ENCODE measurements at places on chromosomes 2 and 18.
A peak's percentile ranks its signal among the peaks of the same experiment; 100 is the strongest.

DNA sequence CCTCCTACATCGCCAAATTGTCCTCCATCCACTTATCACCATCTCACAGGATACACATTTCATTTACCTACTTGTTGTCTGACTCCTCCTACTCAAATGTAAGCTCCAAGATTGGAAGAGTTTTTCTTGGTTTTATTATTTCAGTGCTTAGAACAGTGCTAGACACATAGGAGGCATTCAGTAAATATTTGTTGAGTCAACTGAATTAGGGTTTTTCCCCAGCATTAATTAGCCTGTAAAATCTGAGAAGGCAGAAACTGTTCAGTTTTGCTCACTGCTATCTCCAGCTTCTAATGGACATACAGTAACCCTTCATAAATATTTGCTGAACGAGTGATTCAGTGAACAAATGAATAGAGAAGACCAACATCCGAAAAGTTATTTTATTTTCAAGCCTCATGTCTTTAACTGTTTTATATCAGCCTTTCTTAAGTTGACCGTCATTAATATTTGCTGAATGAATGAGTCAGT lies 800 bp downstream of the TTC21B start:
- no peak for DNase-seq

- DNase-seq = no peak
Observed at GRCh38 chr2:174873471-174873870, 109.2 kb upstream of the CHRNA1 start.

DNA sequence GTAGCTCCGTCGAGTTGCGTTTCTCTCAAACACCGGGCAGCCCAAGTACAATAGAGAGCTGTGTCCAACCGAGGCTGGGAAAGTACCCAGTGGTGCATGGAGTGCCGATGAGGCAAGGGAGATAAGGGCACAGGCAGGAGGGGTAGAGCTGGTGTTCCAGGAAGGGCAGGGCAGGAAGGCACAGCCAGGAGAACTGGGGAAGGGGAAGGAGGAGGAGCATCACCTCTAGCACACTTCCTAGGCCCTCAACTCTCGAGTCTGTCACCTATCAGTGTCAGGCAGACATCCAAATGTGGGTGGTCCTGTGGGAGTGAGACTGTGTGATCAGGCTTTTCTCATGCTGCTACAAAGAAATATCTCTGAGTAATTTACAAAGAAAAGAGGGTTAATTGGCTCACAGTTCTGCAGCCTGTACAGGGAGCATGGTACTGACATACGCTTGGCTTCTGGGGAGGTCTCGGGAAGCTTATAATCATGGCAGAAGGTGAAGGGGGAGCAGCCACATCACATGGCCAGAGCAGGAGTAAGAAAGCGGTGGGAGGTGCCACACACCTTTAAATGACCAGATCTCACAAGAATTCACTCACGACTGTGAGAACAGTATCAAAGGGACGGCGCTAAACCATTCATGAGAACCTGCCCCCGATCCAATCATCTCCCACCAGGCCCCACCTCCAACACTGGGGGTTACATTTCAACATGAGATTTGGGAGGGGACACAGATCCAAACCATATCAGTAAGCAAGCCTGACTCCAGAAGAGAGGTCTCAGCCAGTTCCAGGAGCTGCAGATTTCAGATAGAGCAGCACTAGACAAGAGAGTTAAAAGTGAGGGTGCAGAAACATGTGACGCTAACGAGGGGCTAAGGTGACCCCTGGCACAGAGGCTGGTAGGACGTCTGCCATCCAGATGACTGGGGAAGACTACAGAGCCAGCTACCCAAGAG lies 75.7 kb downstream of the MBOAT2 start:
- no peak for DNase-seq

DNA sequence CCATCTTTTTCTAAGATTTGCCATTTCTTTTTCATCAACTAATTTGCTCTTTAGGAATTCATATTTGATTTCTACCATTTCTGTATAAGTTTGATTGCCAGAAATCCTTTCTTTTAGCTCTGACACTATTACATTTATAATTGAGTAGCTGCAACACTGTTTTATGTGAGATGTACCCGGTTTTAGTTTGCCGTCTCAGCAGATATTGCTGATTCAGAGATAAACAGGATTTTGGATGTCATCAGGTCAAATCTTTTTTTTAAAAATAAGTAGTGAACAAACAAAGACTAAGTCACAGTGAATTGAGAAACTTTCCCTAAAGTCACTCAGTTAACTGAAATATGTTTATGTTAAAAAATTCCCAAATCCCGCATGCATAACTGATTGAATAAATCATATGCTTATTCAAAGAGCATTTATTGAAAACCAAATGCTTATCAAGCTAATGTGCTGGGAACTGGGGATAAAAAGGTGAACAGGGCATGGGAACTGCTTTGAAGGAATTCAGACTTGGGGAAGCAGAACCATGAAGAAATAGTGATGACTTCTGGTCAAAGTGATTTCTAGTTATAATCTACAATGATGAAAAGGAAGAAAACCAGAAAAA lies 19.5 kb upstream of the CCDC102B start:
- no peak for DNase-seq

DNA sequence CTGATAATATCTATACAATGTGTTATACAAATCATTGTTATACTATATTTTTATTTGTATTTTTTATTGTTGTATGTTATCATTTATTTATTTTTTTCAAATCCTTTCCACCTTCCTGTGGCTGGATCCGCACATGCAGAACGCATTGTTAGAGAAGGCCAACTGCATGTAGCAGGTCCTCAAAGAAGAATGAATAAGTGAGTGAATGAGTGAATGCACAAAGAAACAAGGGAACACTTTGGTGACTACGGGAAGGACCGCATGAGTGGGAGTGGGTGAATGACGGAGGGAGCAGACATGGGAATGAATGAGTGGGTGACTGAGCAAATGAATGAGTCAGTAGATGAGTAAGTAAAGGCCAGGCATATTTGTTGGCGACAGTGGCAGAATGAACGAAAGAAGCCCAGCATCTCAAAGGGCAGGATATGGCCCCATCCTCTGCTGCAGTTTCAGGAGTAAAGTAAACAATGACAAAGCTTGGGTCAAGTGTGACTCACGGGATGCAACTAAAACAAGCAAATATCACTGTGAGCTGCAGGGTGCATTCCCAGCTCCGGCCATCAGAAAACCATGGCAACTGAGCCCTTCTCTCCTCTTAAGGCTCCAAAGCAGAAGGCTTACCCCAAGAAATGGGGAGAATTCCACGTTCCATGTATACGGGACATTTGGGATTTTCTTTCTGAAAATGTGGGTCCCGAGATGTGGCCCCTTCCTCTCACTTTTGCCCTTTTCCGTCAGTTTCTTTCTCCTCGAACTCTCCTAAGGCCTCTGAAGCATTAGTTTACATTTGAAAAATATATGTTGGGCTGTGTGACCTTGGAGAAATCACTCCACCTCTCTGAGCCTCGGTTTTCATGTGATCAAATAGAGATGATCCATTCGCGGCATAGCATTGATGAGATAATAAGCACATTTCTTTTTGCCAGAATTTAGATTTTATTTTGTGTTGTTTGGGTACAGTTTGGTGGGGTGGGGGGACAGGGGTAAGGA lies 24.5 kb downstream of the KCNF1 start:
- DNase-seq = no peak

- DNase-seq = no peak
Observed at GRCh38 chr2:213175673-213176247, 24.3 kb upstream of the IKZF2 start.

DNA sequence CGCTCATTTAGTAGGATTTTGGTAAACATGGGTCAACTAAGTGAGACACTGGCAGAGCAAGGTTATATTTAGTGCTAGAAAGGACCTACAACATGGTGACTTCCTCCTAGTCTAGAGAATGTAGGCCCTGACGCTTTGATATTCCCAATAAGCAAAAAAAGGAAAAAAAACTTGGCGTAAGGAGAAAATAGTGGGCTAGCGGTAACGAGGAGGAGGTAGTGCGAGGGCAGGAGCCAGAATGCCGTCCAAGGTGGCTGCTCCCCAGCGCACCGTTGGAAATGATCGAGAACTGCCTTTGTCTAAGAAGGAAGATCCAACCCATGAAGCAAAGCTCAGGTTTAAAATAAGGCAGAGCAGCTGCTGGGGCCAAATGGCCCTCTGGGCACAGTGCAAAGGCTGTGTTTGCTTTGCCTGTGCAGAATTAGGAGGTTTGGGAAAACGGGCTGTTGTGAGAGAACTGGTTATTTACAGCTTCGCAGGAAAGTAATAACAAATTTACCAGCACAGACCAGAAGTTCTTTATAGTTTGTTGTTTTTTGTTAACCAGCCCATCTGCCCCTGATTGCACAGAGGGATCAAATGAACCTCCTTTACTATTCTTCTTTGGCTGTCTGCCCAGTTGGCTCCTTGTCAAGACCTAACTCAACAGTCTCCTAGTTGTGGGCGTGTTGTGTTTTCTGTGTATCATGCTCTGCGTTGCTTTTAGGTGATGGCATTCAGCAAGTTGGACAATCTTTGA lies 86.6 kb downstream of the ITGB1BP1 start:
- peak; percentile 94 for DNase-seq

- no peak for DNase-seq
Observed at GRCh38 chr2:219107758-219108157, 47.0 kb upstream of the IHH start.

- DNase-seq = no peak
Observed at GRCh38 chr2:142875010-142875409, 2.5 kb upstream of the KYNU start.

DNA sequence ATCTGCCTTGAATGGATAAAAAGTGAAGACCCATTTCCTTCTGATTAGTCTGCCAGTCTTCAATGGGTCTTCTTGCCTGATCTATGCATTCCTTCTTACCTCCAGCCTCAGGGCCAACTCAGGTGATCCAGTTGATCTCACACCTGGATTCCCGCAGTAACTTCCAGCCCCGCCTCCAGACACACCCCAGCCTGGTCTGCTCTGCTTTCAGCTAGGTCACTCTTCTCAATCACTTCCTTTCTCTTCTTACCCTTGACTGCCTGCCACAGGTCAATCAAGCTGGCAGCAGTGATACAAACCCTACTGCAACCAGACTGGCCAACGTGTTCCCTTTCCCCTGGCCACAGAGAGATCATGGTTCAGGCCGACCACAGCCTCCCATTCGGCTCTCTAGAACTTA lies 263.6 kb downstream of the ZNF516 start:
- DNase-seq = no peak
